ENCODE measurements at places on chromosomes 13 and 19.

DNA sequence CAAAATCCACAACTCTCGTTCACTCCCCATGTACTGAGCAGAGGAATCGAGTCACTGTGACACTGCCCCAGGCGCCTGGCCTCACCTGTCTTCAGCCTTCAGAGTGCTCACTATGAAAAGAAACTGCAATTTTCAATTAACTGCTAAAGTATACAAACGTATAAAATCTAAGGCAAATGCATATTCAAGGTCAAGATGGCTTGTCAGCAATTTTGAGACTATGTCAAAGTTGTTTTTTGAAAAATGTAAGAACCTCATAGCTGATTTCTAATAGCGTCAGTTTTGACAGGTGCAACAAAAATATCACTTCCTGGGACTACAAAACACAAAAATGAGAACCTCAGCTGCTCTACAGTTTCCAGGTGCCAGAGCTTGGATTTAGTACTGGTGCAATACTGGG lies 31.4 kb downstream of the TUBGCP3 start:
- DNase-seq, result no peak

- no peak for DNase-seq
Measured at GRCh38 chr13:25186187-25186586, 14.1 kb upstream of the AMER2 start.

DNA sequence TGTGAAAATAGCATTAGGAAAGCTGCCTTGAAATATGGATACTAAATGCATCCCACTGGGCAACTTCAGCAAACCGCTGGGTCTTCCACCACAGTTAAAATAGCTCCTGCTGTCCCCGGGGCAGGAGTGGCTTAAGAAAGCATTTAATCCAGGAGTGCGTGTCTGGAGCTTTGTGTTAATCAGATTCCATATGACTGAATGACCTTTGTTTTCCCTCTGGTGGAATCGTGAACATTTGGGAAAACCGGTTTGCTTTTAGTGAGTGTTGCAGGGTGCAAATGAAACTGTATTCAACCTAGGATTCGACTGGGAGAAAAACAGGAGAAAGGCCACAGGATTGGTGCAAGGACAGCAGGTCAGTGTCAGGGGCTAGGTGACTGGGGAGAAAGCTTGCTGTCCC lies 237.6 kb upstream of the MAB21L1 start:
- DNase-seq, result no peak

DNA sequence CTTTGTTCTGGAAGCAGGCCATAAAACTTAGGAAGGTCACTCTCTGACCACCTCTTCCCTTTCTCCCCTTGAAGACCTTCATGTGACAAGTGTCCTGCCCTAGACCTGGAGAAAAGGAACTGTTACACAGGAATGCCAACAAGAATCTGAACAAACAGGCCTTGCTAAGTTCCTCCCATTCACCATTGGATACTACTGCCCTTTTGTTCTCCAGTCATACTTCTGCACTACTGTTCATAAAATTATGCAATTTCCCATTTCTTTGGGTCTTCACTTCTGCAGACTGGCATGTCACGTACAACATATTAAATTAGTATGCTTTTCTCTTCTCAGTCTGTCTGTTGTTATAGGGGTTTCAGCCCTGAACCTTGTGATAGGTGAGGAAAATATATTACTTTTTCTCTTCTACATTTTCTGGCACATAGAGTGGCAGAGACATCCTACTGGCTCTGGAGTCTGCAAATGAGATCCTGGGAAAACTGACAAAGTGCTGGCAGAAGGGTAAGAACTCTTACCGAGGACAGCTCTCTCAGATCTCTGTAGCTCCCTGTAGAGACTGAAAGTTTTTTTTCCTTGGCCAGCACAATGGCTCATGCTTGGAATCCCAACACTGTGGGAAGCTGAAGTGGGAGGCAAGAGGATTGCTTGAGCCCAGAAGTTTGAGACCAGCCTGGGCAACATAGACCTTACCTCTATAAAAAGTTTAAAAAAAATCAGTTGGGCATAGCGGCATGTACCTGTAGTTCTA lies 87.6 kb upstream of the SPRY2 start:
- DNase-seq, result no peak

- DNase-seq, result no peak
Measured at GRCh38 chr13:32047088-32047487, 15.5 kb downstream of the FRY start.

DNA sequence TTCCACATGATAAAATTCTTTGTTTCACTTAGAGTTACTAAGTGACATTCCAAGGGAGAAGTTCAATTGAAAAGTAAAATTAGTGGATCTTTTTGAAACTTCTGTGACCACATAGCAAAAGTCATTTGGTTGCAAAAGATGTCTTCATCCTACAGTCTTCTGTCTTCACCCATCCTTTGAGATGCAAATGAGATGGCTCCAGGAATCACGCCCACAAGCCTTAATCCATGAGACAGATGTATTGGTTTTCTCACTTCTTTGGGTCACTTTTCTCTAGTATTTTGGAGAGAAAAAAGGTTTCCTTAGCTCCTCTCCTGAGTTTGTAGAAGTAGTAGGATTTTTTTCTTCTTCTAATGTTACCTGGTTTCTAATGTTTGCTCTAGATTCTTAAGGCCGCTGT lies 259.5 kb upstream of the SLC10A2 start:
- no peak for DNase-seq

DNA sequence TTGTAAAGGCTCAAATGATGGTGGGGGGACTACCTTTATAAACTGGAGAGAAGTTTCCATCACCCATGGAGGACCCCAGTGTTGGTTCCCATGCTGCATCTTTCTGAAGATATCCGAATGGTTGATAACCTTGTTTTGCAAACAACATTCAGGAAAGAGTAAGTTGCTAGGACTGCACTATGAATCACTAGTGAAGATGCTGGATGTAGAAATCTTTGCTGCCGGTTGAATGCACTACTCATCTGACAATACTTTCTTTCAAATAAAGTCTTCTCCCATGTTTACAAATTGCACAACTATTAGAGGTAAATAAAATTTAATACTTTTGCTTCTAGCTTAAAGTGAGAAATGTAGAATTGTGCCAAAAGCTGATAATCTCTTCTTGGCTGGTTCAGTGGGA lies 198.4 kb upstream of the SLITRK6 start:
- DNase-seq, result peak; percentile 26

DNA sequence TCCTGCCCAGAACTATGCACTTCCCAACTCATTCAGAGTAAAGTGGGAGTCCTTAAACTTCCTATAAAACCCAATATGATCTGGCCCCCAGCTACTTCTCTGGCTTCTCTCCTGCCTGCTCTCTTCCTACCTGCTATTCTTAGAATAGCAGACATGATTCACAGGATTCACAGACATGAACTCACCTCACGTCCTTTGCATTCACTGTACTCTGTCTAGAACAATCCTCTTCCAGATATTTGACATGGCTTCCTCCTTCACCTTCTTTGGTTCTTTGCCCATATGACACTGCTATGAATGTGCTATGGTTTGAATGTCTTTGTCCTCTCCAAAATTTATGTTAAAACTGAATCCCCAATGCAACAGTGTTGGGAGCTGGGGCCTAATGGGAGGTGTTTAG lies 154.9 kb downstream of the UGGT2 start:
- DNase-seq, result no peak

DNA sequence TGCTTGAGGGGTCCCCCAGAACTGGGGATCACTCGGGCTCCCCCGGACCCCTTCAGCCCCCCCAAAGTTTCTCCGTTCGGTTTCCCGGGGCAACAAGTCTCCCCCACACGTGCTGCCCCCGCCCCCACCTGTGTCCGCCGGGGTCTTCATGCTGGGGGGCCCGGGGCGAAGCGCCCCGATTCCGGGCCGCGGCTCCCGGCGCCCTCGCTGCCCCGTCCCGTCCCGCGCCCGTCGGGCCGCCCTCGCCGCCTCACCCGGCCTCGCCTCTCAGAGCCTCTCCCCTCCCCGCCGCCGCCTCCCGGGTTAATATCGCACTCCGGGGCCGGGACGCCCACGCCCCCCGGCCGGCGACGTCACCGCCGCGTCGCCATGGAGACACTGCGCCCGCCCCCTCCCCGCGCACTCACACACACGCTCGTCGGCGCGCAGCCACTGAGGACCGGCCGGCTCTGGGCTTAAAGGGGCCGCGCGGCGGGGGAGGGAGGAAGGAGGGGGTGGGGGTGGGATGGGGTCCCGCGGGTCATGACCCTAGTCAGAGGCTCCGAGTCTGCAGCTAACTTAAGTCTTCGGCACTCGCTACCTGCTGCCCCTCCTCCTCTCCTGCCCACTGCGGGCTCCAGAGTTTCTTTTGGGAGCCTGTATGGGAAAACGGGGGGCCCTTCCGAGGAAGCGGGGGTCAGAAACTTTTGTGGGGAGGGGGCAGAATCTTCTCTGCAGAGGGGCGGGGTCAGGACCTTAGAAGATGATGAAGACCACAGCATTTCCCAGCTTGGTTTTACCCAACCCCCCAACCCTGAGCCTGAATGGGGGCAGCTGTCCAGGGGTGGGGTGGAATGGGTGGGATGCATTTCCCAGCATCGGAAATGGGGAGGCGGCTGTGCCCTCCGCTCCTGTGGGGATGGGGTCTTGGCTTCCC lies at the start of gene ERF:
TSS of gene ERF (minus strand) at position 279 of the 916 bp plus-strand sequence. CDS start at position 150, 129 bp downstream.
- peak; percentile 90 for DNase-seq

GRCh38 chr19:10712754-10713153 lies 5.1 kb upstream of the DNM2 start:
- no peak for DNase-seq

DNA sequence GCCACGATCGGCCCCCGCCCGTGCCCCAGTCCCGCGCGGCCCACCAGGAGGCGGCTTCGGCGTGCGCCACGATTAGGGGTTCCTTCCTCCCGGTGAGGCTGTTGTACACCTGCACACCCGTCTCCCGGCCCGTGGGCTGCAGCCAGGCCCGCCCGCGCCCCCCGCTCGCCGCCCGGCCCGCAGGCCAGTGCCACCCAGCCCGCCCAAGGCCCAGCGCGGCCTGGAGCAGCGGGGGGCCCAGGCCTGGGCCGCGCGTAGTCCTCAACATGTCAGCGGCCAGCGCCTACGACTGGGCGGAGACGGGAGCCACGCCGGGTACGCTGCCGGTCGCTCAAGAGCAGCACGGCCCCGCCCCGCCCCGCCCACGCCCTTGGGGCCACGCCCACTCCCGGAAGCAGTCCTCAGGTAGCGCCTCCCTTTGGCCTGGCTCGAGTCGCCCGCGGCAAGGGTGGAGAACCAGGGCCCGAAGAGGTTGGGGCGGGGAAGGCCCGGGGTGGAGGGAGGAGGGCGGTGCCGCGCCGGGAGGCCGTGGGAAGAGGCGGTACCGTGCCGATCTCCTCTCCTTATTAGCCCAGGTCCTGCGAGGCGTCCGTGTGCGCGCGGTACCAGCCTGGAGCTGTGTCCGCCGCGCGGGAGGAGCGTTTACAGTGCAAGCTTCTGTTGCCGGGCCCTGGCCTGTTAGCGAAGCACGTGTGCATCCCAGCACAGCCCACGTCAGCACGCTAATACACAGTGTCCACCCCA lies at the start of gene CARS2:
TSS of gene CARS2 (minus strand) at position 291 of the 744 bp plus-strand sequence. CDS start at position 268, 23 bp downstream.
- DNase-seq, result peak; percentile 97

GRCh38 chr13:33466262-33466661 lies 180.7 kb upstream of the STARD13 start:
- DNase-seq, result no peak

DNA sequence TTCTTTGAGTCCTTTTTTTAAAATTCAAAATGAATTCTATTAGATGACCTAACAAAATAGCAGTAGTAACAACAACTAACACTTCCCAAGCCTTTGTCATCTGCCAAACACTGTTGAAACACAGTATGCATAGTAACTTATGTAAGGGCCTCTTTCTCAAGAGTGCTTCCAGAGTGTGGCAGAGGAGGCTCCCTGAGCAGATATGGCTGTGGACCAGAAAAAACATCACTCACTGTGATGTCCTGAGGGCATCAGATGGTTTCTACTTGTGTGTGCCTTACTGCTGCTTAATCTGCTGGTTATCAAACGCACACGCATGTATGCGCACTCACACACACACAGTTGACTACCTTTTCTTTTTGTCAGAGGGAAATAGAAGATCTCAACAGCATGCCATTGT lies 110.8 kb downstream of the DLEU7 start:
- peak; percentile 86 for DNase-seq

DNA sequence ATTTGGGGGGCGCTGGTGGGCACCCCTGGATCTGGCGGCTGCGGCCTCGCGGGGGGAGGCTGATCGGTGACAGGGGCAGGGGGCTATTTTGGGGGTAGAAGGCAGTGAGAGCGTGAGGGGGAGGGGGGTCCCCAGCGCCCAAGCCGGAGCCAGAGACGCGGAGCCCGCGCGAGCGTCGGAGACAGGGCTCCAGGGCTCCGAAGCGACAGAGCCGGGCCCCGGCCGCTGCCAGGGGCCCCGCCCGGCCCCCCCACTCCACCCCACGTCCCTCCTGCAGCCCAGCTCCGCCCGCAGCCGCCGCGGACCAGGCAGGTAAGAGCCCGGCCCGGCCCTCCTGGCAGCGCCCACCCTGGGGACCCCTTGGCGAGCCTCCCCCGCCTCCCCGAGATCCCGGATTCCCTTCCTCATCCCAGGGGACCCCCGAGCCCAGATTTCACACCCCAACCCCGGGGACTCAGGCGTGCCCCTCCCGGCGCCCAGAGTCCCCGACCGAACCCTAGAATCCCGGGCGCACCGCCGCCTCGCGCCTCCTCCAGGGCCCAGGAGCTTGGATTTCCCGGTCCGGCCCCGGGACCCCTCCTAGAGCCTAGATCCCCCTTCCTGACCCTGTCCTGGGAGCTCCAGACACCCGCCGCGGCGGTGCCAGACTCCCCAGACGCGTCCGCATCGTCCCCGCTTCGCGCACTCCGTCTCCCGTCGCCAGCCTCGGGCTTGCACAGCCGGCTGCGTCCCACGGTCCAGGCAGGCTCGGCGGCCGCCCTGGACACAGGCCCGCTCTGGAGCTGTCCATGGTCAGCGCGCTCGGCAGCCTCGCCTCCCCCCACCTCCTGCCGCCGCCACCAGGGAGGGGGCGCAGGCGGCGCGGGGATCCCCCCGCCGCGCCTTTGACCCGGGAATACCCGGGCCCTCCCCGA lies at the start of gene PPFIA3:
TSS of gene PPFIA3 (plus strand) at position 134 of the 914 bp plus-strand sequence. CDS start 8,330 bp downstream, outside the sequence.
- DNase-seq, result peak; percentile 68

- DNase-seq, result no peak
Measured at GRCh38 chr19:46906221-46906620, 45.4 kb downstream of the ARHGAP35 start.

- no peak for DNase-seq
Measured at GRCh38 chr19:50324331-50324730, 4.8 kb downstream of the KCNC3 start.

- DNase-seq, result no peak
Measured at GRCh38 chr19:30590596-30591229, 218.5 kb downstream of the ZNF536 start.

- DNase-seq, result peak; percentile 93
Measured at GRCh38 chr19:35995048-35995993, at the start of gene SDHAF1. Gene SDHAF1, plus strand, starts transcription at chr19:35995188. Its CDS starts 87 bp downstream, at chr19:35995275.

Data from iris pigment epithelial cell (primary cell).